ENCODE measurements at places on chromosomes 3 and 15.

DNA sequence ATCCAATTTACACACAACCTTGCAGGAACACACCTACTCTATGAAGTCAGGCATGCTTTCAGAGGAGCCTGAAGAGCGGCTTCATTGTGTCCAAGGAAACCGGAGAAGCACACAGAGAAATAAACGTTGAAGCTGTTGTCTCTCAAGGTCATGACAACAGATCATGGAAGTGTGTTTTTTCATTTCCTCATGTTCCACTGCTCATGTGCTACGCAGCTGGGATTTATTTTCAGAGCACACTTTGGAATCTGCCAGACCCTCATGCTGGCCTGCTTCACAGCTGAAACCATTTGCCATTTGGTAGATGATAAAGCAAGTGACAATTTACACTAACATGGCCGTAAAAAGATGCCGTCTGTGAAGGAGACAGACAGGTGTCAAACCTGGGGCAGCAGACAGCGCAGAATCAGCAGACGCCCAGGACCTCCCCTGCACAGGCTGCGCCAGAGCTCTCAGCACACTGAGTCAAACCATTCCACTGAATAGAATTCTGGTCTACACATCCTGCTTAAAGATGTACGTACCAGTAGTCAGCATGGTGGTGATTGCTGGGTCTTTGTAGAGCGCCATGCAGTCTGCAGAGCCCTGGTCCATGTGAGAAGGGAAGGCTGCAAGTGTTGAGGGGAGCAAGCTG, 99.3 kb downstream of the ARNT2 start:
- no peak for DNase-seq

GRCh38 chr15:74768099-74768770, 13.6 kb upstream of the CSK start:
- DNase-seq: no peak

DNA sequence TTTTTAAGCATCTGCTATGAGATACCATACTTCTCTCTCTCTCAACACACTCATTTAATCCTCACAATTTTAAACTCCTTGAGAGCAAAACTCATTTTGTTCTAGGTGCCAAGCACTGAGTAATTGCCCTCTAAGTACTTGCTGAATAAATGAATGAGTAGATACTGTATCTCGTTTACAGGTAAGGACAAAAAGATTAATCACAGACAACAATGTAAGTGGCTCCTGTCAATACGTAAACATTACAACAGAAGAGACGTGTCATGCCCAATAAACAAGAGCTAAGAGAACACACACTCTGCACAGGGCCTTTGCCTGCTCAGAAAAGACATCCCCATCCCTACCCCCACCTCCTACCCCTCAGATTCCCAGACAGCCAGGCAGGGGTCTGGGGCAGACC, 59.8 kb downstream of the CHSY1 start:
- DNase-seq: no peak

DNA sequence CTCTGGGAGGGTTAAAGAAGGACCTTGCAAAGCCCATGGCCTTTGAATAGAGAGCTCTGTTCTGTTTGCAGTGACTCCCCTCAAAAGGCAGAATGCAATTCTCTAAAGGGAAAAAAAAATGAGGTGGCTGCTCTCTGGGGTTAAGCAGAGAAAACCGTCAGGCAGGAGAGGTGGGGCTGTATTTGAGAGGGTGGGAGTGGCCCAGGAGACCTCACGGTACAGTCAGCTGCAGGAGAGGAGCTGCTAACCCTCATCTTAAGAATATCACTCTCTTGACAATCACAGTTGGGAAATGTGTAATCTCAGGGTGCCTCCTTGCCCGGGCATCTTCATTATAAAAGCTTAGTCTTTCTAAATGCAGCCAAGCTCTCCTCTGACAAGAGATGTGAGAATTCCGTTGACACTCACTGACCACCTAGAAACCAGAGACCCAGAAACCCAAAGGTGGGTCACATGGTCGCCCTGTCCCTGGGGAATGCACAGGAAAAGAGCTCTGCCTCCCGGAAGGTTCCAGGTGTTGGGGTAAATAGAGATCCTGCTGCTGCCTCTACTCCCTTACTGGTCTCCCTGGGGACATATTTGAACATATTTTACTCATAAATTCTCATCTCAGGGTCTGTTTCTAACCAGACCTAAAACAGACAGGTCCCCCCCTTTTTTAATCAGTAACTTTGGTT, 159.1 kb upstream of the CTDSPL start:
- DNase-seq: no peak

DNA sequence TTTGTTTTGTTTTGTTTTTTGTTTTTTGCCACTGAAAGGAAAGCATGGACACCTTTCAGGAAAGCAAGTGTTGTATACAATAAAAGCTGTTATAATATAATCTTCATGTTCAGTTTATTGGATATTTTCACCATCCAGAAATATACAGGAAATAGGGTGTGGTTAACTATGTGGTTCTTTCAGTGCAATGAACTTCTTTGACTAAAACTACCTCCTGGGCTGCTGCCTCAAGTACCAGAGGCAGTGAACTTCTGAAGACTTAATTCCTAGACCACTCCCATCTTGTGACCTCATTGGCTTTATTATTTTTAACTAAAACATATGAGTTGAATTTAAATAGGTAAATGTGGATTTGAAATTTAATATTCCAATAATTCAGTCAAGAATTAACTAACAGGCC, 27.1 kb upstream of the TBL1XR1 start:
- no peak for DNase-seq

DNA sequence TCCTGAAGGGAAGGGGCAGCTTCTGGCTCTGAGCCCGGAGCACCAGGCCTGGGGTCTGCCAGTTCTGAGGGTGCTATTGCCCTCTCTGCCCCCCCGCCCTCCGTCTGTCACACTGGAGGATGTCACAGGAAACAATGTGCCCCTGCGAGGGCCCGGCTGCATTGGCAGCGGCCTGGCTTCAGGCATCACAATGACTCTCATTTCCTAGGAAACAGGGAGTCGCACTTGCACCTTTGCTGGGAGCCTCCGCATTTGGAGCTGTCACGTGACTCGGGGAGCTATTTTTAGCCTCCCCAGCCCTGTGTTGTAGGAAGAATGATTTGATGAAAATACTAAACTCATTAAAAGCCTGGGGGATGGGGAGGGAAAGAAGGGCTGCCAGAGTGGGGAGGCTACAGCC, 518.9 kb downstream of the SHQ1 start:
- no peak for DNase-seq

DNA sequence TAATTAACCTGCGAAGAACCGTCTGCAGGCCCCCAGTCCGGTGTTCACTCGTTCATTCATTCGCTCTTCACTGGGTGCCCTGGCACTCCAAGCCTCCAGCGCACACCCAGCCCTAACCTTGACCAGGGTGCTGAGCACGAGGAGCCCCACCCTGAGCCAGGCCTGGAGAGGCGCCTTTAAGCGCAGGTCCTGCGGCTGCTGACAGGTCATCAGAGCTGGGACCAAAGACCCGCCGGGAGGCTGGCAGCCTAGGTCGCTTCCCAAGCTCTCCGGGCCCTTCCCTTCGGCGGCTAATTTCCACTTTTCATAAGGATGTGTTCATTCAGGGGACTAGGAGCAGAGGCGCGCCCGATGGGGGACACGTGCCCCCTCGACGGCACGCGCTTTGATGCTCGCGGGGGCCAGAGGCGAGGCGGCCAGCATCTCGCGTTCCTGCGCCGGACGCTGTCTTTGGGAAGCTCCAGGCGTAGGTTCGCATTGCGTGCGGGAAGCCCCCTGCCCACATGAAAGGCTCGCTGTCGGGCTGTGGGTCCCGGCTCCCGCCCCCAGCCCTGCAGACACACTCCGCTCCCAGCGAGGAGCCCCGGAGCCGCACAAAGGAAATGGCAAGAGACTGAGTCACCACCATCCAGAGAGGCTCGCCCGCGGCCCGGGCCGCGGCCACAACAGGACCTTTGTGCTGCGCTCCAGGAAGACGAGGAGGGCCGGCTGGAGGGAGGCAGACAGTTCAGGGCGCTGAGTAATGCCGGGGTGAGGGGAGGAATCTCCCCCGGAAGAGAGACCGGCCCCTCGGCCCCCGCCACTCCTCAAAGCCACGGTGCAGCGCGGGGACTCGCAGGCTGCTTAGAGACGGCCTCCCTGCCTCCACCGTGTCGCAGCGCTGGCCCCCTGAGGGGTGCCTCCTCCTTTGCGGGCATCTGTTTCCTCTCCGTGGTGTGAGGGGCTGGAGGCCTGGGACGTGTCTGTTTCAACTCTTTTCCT, 266.4 kb upstream of the HES1 start:
- DNase-seq: no peak

DNA sequence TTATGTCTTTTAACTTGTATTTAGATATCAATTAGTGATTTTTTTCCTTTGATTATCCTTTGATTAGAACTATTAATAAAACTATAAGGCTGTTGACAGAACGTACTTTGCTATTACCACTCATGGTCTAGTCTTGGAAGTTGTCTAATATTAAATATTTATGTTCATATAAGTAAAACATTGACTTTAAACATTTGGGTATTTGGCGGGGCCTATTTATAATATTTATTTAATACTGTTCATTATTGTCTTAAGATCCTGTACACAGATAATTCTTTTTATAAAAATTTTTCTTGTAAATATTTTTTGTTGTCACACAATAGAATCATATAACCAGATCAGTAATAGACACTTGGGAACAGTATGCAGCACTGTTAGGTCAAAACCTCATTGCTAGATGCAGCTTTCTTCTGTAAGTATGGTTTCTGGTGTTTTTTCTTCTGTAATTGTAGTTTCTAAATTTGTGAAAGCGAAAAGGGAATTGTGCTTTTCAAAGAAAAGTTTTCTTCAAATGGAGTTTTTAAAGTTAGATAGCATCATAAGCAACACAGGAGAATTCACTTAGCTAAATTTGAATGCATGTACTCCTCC, 93.4 kb downstream of the FNDC3B start:
- no peak for DNase-seq

DNA sequence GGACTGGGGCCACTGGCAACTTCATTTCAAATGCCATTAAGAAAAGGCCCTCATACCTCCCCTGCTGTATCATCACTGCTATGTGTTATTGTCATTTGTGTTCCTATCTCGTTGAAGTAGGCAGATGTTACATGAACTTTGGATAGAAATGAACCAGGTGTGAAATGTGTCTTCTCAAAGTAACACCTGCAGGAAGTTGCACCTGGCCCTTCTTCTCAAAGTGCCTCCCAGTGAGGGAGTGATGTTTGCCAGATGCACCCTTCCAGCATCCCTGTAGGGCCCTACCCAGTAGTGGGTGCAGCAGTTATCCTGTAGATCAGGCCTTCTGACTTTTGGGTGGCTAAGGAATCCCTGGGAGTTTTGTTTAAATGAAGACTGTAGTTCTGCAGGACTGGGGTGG, 197.7 kb upstream of the CTNNB1 start:
- no peak for DNase-seq

GRCh38 chr3:94978084-94978483, 915.2 kb downstream of the NSUN3 start:
- no peak for DNase-seq

Measured in CD4-positive, alpha-beta T cell treated with Interleukin-17A for 1 hour (primary cell).